Suprapubic skin (tissue), 4 donors: ENCODE measurements at places on chromosomes 5 and 9.

- DNase-seq: peak; percentile 79
These were observed 1.3 kb downstream of the ADAMTS6 start for GRCh38 chr5:65480306-65480865.

DNA sequence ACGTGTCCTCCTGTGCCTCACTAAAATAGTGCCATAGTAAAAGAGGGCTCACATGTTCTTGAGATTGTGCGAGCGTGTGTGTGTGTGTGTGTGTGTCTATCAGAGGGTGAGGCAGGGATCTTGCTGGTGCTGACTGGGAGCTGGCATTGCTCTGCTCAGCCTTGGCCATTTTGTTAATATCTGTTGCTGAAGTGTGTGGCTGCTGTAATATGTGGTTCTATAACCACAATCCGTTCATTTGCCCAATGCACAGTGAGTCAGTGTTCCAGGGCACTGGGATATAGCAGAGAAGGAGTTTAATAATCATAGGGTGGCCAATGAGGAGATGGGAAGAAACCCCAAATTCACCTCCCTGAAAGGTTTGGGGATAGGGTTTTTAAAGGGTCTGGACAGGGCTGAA, 61.3 kb downstream of the RASGRF2 start:
- DNase-seq: no peak

- DNase-seq: no peak
These were observed 19.2 kb upstream of the FYB1 start for GRCh38 chr5:39238366-39239105.

GRCh38 chr5:43256261-43256966, 56.8 kb downstream of the HMGCS1 start:
- no peak for DNase-seq

- no peak for DNase-seq
These were observed 47.1 kb upstream of the RAI14 start for GRCh38 chr5:34608859-34609648.
